Activated naive CD4-positive, alpha-beta T cell treated with anti-CD3 and anti-CD28 coated beads, Interleukin-2, amount 50 U/mL, for 72 hours (primary cell): ENCODE measurements at places on chromosomes 7 and 10. TPM values are rescaled to one million over a fixed set of nuclear protein-coding genes. Genes with fewer than 3 reads are reported as not detected.
A peak's percentile ranks its signal among the peaks of the same experiment; 100 is the strongest.

SNX10 gene
- total RNA-seq, result 44.6 TPM

UPP1 gene
- total RNA-seq, result 20.0 TPM

NPTX2 gene
- not detected for total RNA-seq

ADCY1 gene
- not detected for total RNA-seq

- DNase-seq, result peak; percentile 73
Observed at GRCh38 chr7:101814081-101814990, 3.1 kb upstream of the CUX1 start.

DNA sequence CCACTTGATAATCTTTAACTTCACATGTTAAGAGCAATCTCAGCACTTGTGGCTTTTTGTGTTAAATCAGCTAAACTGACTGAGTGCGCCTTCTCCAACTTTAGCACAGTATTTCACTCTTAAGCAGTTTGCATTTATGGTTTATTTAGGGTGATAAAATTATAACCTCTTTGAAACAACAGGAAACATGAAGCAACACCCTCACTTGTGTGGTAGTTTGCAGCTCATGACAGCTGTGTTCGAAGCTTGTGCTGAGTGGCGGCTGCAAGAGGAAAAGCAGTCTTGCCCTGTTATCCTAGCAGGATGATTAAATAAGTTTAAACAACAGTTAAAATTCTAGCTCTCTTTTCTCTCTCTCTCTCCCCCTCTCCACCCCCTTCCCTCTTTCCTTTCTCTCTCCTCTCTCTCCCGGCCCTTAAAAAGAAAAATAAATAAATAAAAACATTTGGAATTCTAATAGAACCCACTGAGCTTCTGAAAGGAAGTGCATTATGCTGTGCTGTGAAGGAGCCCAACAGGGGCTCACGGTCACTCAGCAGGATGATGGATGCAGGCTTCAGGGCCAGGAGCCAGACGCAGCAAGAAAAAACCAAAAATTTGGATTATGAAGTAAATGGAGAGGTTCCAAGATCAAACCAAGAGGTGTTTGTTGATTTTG lies 25.2 kb downstream of the OGDH start:
- no peak for DNase-seq

DNA sequence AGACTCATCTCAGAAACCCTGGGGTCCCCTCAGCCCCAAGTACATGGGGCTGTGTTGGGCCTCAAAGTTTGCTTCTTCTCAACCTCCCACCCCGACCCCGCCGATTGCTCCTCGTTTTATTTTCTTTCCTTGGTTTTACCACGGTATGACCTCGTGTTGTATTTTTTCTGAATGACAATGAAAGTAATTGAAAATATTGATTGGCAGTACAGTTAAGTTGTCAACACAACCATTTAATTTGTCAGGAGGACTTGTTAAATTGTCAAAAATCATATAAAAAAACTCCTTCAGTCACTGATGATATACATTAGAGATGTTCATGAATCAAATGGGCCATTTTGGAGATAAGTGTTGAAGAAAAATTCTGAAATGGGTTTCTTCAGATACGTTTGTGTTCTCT lies 520.7 kb downstream of the LRMDA start:
- no peak for DNase-seq

DNA sequence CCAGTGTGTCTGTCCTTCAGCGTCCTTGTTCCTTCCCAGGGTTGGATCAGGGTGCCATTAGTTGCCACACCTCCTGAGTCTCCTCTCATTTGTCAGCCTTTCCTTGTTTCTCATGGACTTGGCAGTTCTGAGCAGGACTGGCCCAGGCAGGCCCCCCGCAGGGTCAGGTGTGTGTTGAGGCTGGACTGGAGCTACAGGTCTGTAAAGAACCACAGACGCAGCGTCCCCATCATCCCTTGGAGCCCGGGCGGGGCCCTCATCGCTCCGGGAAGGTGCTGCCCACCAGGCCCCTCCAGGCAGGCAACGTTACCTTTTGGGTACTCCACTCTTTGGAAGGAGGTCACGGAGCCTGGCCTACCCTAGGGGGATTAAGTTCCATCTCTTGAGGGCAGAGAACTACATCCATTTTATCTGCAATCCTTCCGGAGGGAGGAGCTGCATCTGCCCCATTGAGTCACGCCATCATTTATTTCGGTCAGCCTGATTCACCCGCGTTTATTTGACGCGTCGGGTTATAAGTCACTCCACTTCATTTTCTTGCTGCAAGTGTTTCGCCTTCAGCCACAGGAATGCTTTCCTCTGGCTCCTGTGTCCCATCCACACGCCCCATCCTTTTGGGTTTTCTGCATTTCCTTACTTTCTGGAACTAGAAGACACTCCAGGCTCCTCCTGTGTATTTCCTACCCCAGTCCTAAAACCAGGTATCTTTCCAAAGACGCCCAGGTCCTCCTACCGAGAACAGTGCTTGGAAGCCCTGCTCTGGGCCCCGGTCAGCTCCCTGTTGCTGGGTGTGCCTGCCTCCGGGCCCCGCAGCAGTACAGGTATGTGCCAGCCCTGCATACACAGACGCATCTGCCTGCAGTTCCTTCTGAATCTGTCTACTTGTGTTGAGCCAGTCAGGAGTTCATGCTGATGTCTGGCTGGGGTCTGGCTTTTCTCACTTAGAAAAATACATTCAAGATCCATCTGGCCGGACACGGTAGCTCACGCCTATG lies 141.9 kb downstream of the MAD1L1 start:
- no peak for DNase-seq

GRCh38 chr7:37052705-37053104 lies 328.4 kb upstream of the AOAH start:
- no peak for DNase-seq
